HuH-7 (cell line): ENCODE measurements at places on chromosomes 5 and 9.

- no peak for DNase-seq
Observed at GRCh38 chr9:99078717-99079116, 26.2 kb upstream of the TGFBR1 start.

GRCh38 chr5:10233505-10233904 lies 16.2 kb downstream of the ATPSCKMT start:
- DNase-seq, result peak; percentile 42

DNA sequence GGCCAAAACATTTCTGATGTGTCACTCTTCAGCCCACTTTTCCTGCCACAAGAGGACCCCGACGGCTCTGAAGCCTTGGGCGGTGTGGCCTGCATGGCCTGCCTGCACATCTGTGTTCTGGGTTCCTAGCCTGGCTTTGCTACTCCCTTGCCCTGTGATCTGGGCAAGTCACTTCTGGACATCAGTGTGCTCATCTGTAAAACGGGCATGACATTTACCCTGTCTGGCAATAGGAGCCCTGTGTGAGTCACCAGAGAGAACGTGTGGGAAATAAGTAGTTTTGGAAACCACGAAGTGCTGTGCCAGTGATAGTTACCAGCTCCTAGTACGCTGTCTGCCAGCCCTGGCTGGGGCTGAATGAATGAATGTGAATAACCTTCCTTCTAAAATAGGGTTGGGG lies 90.8 kb downstream of the MACROH2A1 start:
- no peak for DNase-seq

DNA sequence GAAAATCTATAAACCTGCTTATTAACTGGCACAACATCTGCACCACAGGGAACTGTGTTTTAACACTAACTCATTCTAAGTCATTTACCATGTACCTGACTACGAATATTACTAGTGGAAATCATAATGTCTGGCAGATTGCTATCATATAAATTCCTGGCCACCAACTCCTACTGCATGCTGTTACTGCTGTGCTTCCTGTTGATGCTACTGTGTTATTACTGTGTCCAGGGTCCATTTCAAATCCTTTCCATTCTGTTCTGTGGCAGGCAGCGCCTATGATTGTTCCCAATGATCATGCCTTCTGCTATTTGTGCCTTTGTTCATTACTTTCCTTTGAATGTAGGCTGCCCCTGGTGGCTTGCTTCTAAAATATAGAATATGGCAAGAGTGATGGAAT lies 4.7 kb upstream of the ZNF131 start:
- DNase-seq, result no peak

DNA sequence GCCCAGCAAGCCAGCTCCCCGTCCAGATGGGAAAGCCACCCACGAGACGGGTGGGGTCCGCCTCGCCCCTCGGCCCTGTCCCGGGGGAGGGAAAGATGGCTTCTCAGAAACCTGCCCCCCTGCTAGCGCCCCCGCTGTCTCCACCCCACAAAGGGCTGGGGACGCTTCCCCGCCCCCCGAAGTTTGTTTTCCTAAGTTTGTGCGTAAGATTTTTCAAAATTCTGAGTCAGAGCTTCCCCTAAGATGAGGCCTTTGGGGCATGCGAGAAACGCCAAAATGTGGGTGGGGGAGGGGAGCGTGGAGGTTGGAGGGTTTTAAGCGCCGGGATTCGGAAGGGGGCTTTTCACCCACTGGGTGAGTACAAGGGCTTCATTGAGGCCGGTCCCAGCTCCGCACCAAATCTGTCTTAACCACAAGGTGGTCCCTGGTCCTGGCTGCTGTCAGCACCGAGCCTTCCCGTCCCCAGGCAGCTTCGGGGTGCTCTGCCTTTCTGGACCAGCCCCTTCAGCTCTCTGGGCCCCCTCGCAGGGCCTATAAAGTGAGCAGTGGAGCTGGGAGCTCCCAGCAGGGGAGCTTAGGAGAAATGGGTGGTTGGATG lies 32.3 kb downstream of the PRRX2 start:
- DNase-seq, result no peak

DNA sequence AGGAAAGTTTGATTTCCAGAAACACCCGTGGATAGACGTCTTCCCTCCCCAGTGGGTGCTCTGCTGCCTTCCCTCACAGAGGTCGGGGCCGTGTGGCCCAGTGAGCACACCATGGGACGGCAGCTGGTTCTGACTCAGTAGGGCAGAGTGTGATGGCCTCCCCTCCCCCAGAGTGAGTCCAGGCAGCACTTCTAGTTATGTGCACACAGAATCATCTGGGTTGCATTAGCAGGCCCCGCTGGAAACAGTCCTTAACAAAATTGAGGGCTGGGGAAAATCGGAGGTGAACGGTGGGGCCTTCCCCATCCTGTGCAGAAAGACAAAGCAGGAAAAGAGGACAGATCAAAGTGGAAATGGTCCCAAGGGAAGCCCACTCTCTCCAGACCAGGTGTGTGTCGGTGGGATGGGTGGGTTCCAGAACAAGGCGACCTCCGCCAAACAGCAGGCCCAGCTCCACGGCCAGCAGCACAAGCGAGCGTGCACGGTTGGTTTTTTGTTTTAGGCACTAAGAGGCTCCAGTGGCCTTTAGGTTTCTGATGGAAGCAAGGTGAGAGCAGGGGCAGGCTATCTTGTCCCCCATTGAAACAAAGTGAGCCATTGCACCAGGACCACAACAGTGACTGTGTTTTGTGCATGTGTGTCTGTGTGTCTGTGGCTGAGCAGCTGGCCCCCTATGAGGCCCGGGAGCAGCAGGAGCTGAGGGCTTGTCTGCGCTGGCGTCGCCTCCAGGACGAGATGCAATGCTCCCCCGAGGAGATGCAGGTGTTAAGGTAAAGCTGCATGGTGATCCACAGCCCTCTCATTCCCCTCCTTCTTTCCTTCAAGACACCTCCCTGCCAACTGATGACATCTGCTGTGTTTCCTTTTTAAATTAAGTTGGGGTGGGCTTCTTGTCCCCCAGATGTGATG lies 201.5 kb downstream of the AOPEP start:
- DNase-seq, result no peak

DNA sequence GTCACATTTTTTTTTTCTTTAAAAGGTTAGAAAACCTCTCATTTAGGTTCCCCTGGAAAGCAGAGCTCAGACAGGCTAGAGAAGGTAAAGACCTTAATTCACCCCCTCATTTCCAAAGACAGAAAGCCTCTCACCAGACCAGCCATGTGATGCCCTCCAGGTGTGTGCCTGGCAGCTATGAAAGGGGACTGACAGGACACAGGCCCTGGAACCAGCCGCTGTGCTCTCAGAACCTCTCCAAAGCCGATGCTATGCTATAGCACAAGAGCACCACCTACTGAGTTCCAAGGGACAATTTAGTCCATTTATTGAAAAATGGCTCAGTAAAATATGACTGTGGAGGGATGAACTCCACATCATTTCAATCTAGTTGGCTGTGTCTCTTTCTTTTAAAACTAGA lies 48.8 kb downstream of the FANCC start:
- peak; percentile 28 for DNase-seq

DNA sequence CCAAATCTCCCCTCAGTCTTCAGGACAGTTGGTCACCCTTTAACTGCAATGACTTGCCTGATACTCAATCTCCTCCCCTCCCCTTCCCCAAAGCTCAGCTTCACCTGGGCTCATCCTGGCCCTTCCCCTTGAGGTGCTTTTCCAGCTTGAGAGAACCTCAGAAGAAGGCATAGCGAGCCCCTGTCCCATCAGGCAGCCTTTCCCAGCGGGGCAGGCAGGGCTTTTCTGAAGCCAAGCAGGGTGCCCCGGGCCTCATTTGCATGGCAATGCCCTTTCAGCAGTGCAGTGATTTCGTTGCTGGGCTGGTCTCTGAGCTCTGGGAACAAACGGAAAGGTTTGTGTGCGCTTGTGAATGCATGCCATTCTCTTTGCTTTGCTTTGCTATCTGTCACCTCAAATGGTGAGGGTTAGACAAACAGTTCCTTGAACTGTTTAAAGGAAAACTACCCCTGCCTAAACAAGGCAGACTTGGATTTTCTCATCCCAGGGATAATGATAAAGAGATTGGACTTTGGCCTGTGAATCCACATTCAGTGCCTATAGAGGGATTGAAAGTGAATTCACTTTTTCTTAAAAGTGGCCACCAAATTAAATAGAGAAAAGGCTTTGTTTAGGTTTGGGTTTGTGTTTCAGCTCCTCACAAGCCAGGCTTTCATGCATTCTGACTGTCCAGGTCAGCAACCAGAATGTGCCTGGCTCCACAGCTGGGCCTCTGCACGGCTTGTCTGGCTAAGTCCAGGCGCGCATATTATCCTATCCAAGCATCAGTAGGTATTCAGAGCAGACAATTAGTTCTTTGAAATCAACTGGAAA lies 165.3 kb downstream of the ZNF608 start:
- DNase-seq, result peak; percentile 44

DNA sequence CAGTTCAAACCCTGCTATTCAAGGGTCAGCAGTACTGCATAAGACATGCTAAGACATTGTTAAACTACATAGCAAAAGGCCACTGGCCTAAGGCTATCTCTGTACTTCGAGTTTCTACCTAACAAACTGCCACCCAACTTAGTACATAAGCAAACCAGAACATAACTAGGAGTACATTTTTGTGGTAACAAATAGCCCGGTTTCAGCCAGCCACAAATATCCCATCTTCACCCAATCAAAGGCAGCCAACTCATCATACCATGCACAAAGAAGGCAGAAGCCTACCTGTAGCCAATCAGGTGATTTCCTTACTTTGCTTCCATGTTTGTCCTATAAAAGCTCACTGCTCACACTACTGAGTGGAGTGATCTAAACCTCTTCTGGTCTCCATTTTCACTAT lies 201.4 kb downstream of the SMARCA2 start:
- no peak for DNase-seq
